ENCODE measurements at places on chromosomes 2 and 18.

GRCh38 chr18:48954886-48955819 is 4.4 kb upstream of the SMAD7 start:
- DNase-seq: no peak

DNA sequence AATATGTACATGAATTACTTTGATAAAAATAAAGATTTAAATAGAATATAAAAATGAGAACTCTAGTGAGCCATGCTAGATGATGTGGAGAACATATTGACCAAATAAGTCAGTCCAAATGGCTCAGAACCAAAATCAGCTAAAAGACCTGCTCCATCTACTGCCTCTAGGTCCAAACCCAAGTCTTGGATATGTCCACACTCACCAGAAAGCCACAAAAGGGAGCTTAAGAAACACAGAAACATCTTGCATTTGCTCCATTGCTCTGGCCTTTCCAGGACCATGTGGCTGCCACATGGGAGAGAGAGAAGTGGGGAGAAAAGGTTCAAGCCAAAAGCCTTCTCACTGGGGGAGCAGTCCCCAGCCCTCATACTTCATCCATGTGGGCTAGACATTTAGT is 272.5 kb downstream of the DYSF start:
- DNase-seq: no peak

DNA sequence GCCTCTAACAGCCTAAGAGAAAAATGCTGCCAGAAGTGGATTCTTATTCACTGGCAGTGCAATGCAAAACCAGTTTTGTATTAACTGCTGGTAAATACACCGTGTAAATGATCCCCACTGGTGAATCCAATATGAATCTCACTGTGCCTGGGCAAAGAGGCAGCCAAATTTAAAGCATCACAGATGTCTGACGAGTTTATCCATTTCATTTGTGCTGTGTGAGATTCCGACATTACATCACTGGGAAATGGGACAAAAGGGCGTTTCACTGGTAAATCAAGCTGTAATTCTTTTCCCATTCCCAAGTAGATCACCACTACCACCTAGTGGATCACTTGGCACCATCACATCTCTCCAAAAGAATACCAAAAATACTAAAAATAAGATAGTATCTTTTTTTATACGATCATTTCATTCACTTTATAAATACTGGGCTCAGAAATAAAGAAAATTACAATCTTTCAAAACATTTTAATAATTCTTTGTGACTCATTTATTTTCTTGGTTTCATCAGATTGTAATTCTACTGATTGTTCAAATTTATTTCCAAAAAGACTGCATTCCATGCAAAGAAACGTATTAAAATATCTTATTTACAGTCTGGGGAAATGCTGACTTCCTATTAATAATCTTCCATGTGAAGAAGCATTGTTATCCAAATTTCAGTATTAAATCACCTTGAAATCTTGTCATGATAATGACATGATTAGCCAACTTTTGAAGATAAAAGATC is 125.6 kb downstream of the GRB14 start:
- DNase-seq: no peak

DNA sequence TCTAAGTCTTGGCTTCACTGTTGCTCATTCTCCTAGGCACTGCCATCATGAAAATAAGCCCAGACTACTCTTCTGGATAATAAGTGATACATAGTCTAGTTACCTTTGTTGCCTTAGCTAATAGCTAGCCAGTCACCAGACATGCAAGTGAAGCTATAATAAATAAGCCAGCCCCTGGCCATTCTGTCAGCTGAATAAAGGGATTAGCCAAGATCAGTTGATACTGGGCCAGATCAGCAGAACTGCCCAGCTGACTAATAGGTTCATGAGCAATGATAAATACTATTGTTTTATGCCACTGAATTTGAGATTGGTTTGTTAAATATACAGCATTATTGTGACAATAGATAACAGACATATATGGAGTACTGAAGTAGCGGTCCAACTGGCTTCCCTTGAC is 8.0 kb upstream of the C2orf69 start:
- no peak for DNase-seq

GRCh38 chr18:55774505-55774904 is 186.5 kb upstream of the TCF4 start:
- no peak for DNase-seq

DNA sequence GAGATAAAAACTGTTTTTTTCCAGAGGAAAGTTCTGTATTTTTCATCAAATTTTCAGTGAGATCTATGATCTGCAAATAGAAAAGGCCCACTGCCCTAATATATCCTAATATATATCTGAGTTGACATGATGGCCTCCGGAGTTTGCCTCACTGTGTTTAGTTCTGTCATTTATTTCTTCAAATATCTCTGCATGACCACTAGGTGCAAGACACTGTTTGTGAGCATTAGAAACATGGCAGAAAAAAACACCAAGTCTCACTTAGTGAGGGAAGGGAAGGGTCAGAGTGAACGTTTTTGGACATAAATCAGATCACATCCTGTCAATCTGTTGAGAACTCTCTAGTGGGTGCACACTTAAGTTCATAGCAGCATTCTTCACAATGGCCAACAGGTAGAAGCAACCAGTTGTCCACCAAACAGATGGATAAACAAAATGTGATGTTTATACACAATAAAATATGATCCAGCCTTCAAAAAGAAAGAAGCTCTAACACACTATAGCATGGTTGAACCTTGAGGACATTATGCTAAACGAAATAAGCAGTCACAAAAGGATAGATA is 53.4 kb downstream of the SPIRE1 start:
- DNase-seq: no peak

- DNase-seq: no peak
Measured at GRCh38 chr2:196330645-196331044, 159.3 kb upstream of the STK17B start.

- no peak for DNase-seq
Measured at GRCh38 chr2:9910699-9911098, 40.8 kb upstream of the GRHL1 start.

GRCh38 chr2:167411367-167411766 is 523.1 kb downstream of the XIRP2 start:
- DNase-seq: no peak
